ENCODE measurements at places on chromosomes 2 and 18. TPM values are rescaled to one million over a fixed set of nuclear protein-coding genes. Genes with fewer than 3 reads are reported as not detected.

DNA sequence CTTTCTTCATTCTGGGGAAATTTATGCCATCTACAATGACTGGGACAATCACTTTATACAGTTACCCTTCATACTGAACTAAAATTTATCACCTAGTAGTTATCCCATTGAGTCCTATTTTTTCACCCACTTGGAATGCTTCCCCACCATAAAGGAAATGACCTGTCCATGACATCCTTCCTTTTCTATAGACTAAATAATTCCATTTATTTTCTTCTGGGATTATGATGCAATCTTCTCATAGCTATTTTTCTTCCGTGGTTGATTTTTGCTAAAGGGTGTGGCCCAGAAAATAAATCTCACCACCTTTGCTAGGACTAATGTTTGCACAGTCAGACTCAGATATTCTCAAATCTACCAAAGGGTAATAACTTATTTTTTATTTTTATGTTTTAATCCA is 186.1 kb upstream of the NRXN1 start:
- no peaks in the 10 kb centered on the region for H3K27me3 ChIP-seq
- no peak for DNase-seq
- no peak overlapping the region for H3K27ac ChIP-seq
- H3K4me3 ChIP-seq: no peak overlapping the region

- no peaks in the 10 kb centered on the region for H3K36me3 ChIP-seq
- no peak overlapping the region for H3K27ac ChIP-seq
- no peak overlapping the region for H3K4me3 ChIP-seq
Observed at GRCh38 chr2:198857246-198857645, 600.5 kb downstream of the SATB2 start.

GRCh38 chr18:74791501-74792194 is 194.0 kb downstream of the ZNF407 start:
- H3K27ac ChIP-seq: no peak overlapping the region
- H3K36me3 ChIP-seq: no peaks in the 10 kb centered on the region
- no peak overlapping the region for H3K4me3 ChIP-seq
- H3K27me3 ChIP-seq: no peaks in the 10 kb centered on the region

DNA sequence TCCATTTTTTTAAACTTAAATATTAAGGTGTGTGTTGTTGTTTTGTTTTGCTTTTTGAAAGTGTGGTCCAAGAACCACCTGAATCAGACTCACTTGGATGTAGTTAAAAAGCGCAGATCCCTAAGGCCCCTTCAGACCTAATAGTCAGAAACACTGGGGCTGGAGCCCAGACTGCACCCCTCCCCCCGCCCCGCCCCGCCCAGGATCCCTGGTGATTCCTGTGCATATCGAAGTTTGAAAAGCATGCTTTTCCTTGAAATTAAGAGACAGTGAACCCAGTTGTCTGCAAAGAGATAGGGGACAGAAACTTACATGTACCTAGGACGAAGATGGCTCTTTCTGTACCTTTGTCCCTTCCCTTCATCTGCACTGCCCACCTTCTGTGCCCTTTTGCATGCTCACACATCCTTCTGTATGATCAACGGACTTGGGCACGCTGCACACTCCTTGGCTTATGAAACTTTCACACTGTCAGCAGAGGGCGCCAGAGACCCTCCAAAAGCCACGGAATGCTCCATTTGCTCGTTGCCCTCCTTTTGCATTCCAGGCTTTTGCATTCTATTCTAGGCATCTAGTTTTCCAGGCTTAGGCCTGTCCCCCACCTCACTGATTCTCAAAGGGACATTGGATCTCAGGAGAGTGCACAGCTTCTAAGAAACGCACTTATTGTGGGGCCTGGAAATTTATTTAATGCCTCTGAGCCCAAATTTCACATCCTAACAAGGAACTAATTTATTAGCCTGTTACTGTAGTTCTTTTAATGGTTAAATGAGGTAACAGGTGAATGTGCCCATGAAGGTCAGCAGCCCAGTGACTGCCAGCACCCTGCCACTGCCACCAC is 32.8 kb upstream of the SLC14A1 start:
- H3K27me3 ChIP-seq: no peaks in the 10 kb centered on the region
- DNase-seq: peak; percentile 77
- no peak overlapping the region for H3K27ac ChIP-seq
- H3K4me1 ChIP-seq: no peaks in the 10 kb centered on the region
- no peaks in the 10 kb centered on the region for H3K36me3 ChIP-seq

DNA sequence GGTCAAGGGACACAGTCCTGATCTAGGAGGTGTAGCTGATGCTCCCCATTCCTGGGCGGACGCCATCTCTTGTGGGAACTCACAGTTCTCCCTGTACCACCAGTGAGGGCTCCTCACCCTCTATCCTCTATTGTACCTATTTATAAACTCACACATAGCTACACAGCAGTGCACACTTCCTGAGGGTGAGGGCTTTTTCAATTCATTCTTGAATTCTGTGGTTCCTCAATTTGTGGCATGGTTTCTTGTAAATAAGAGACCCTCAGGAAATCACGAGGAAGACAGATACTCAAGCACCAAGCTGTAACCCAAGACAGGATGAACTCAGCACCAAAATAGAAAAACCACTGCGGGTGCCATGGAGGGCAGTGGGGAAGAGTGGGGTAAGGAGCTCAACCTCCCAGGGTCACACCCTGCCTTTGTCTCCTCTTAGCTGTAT is 245.9 kb upstream of the PXDN start:
- no peak overlapping the region for H3K27ac ChIP-seq
- no peaks in the 10 kb centered on the region for H3K36me3 ChIP-seq
- no peaks in the 10 kb centered on the region for H3K4me1 ChIP-seq
- no peaks in the 10 kb centered on the region for H3K27me3 ChIP-seq

- no peaks in the 10 kb centered on the region for H3K4me1 ChIP-seq
- H3K27ac ChIP-seq: no peak overlapping the region
- no peak for DNase-seq
- no peaks in the 10 kb centered on the region for H3K36me3 ChIP-seq
- no peak overlapping the region for H3K4me3 ChIP-seq
Observed at GRCh38 chr2:111653913-111654312, 230.1 kb downstream of the ANAPC1 start.

DNA sequence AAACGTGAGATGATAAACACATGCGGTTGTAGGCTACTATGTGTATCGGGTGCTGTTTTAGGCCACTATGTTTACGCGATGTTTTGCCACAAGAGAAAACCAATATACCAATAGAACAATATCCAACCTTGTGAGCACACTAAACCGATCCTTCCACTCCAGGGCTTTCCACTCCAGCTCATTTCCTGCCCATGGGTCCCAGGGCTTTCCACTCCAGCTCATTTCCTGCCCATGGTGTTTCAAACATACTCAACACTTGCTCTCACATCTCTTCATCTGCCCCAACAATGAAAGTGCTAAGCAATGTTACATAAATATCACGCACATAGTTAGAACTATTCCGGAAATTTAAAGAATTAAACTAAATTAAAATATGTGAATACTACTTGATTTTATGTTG is 80.0 kb downstream of the EPB41L3 start:
- no peak overlapping the region for H3K27ac ChIP-seq
- H3K36me3 ChIP-seq: no peaks in the 10 kb centered on the region
- peaks cover 39% of the 10 kb centered on the region for H3K4me1 ChIP-seq
- DNase-seq: no peak

GRCh38 chr18:78431606-78432005 is 548.0 kb upstream of the SALL3 start:
- H3K4me3 ChIP-seq: no peak overlapping the region
- no peak overlapping the region for H3K27ac ChIP-seq
- no peak for DNase-seq
- no peaks in the 10 kb centered on the region for H3K27me3 ChIP-seq

DNA sequence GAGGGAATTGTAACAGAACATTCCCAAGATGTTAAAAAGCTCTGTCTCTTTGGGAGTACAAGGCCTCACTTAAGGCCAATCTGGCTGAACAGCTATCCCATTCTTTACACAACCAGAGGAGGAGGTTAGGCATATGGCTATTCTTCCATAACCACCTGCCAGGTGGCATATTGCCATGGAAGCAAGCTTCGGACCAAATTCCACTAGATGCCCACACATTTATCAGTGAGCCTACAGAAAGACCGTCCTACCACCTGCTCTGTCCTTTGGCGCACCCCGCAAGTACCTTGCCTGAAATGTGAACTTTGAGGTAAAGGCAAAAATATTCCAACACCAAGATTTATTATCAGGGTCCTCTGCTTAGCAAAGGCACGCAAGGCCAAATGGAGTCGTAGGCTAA is 519.9 kb upstream of the TNP1 start:
- H3K4me3 ChIP-seq: no peak overlapping the region
- no peaks in the 10 kb centered on the region for H3K36me3 ChIP-seq
- H3K27me3 ChIP-seq: no peaks in the 10 kb centered on the region
- H3K27ac ChIP-seq: no peak overlapping the region

- no peak for DNase-seq
- H3K4me1 ChIP-seq: no peaks in the 10 kb centered on the region
- no peaks in the 10 kb centered on the region for H3K27me3 ChIP-seq
- no peaks in the 10 kb centered on the region for H3K36me3 ChIP-seq
Observed at GRCh38 chr2:228869636-228870264, 401.3 kb downstream of the PID1 start.

DNA sequence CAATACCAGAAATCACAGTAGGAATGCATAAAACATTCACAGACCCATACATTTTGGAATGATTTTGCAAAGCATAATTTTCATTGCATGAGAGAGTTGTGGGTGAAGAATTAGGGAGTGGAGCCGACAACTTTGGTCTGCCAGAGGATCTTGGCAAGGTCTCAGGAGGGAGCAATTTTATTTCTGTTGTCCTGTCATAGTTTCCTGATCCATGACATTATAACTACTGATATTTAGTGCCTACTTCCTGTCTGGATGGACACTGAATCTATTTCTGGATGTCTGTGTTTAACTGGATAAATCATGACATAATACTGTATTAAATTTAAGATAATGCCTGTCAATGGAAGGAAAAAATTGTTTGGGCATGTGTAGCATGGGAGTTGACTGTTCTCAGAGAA is 2.4 kb downstream of the ITGA4 start:
- H3K36me3 ChIP-seq: no peaks in the 10 kb centered on the region
- no peak for DNase-seq
- H3K27ac ChIP-seq: no peak overlapping the region
- no peaks in the 10 kb centered on the region for H3K4me1 ChIP-seq
- peaks cover 21% of the 10 kb centered on the region for H3K27me3 ChIP-seq
- H3K4me3 ChIP-seq: no peak overlapping the region

GRCh38 chr2:234969306-234970098 is 17.7 kb downstream of the SH3BP4 start:
- H3K4me1 ChIP-seq: peaks cover 11% of the 10 kb centered on the region
- no peak overlapping the region for H3K27ac ChIP-seq

DNA sequence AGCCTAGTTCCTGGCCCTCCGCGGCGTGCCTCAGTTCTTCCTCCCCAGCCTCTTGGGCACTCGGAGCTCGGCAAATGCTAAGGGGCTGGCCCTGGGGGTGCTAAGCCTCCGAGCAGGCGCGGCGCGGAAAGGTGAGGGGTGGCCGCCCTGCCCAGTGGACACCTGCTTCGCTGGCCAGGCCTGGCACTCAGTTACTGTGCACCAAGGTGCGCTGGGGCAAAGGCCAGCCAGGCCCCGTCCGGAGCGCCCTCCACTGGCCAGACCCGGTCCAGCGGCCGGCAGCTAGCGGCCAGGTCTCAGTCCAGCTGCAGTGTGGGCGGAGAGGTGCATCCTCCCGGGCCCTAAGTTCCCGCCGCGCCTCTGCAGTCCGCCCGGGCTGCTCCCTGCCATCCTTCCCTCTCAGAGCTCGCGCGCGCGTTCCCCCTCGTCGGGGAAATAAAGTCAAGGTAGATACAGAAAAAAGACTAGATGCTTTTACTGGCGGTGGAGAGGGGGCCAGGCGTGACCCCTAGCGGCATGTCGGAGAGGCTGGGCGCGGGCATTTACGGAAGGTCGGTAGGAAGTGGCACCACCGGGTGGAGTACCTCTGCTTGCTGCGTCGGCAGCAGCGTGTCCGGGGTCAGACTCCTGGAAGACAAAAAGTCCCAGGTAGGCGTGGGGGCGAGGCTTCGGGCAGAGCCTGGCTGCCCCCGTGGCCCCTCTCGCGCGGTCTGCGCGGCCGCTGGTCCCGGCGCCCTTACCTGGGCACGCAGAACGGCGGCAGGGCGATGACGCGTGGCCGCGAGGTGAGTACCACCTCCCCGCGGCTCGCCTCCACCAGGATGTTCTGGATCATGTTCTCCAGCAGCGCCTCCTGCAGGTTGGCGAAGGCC is 9.4 kb upstream of the CRYBA2 start:
- H3K4me1 ChIP-seq: peaks cover 13% of the 10 kb centered on the region
- peak; percentile 45 for DNase-seq
- no peaks in the 10 kb centered on the region for H3K36me3 ChIP-seq
- no peak overlapping the region for H3K27ac ChIP-seq

- H3K27ac ChIP-seq: no peak overlapping the region
- DNase-seq: no peak
- H3K27me3 ChIP-seq: no peaks in the 10 kb centered on the region
Observed at GRCh38 chr18:45753286-45753685, 29.3 kb downstream of the SLC14A1 start.

GRCh38 chr2:201406077-201406662 is 45.1 kb downstream of the TRAK2 start:
- peaks cover 45% of the 10 kb centered on the region for H3K4me1 ChIP-seq
- no peak overlapping the region for H3K4me3 ChIP-seq
- H3K27ac ChIP-seq: no peak overlapping the region

DNA sequence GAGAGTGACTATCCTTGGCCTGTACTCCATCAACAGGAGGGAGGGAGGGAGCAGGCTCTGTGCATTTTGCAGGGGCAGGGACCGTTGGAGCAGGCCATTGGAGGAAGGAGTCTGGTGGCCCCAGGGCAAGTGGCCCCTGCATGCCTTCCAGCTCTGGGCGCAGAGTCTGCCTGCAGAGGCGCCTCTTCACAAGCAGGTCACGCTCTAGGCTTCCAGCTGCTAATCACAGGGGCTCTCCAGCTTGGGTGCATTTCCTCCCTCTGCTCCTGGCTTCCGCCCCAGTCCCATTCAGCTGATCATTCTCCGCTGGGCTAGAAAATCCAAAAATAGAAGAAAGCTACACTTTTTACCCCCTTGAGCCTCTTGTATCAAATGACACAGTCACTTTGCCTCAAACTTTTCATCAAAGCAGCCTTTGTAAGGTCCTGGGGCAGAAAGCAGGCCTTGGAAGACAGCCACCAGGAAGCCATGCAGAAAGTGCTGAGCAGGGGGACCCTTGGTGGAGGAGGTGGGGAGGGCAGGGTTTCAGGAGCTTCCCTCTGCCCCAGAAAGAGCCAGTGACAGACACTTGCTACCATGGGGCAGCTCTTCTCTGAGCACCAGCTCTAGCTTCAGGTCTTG is 11.3 kb downstream of the TMEM247 start:
- H3K27ac ChIP-seq: peak overlapping the region; percentile 72
- no peaks in the 10 kb centered on the region for H3K27me3 ChIP-seq
- DNase-seq: peak; percentile 46
- H3K36me3 ChIP-seq: no peaks in the 10 kb centered on the region
- no peak overlapping the region for H3K4me3 ChIP-seq

GRCh38 chr2:119574108-119574815 is 30.0 kb downstream of the CFAP221 start:
- no peaks in the 10 kb centered on the region for H3K36me3 ChIP-seq
- no peak overlapping the region for H3K4me3 ChIP-seq
- H3K27me3 ChIP-seq: no peaks in the 10 kb centered on the region
- H3K4me1 ChIP-seq: peaks cover 8% of the 10 kb centered on the region
- H3K27ac ChIP-seq: no peak overlapping the region
- DNase-seq: no peak

Gene REV1
- 20.9 TPM for total RNA-seq

Gene C2orf80
- total RNA-seq: not detected

Gene PROKR1
- not detected for total RNA-seq

Gene UGT1A5
- not detected for total RNA-seq

Gene VWA3B
- not detected for total RNA-seq

Gene ABCG5
- total RNA-seq: not detected

Gene FRZB
- 1.3 TPM for total RNA-seq

Gene MAPRE3
- total RNA-seq: 11.0 TPM

All from adrenal gland (tissue), 19 donors.